Activated T-cell treated with anti-CD3 and anti-CD28 coated beads for 24 hours (primary cell): ENCODE measurements at places on chromosomes 3 and 15.

GRCh38 chr3:127404221-127405009 is 116.6 kb upstream of the PRR20G start:
- no peak for DNase-seq

DNA sequence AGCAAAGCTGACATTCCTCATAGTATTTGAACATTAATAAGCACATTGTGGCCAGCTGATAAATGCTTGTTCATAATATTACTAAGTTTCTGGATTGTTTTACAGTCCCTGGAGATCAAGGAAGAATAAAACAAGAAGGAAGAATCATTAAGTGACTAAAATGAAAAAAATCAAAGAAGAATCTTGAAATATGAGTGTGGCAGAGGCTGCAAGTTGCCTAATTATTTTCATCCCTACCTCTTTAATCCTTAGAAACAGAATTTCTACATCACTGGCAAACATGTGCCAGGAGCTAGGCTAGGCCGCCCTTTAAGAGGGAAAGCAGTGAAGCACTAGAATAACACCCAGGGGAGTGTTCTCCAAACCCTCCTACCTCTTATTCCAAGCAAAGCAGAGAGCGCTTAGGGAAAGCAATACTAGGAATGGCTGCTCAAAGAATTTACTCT is 98.9 kb downstream of the MAGI1 start:
- no peak for DNase-seq

GRCh38 chr3:178386880-178387279 is 149.4 kb upstream of the KCNMB2 start:
- DNase-seq = no peak

- DNase-seq = no peak
Measured at GRCh38 chr15:91228383-91228782, 128.3 kb downstream of the SV2B start.

DNA sequence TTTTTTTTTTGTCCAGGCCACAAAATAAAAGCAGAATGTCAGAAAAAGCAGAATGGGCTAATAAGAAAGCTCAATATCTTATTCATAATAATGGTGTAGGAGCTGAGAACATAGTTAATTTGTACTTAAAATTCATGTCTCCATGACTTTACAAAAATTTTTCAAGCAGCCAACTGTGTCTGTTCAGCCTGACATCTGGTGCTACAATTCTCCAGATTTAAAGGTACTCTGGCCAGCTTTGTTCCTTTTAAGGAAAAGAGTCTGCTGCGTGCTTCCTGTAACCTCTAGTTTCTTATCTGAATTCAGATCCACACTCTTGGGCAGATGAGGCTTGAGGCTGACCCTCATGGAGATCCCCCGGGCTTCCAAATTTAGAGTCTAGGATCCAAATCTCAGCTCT is 8.7 kb upstream of the RFX7 start:
- DNase-seq = no peak
